ENCODE measurements at places on chromosomes 1 and 21.

DNA sequence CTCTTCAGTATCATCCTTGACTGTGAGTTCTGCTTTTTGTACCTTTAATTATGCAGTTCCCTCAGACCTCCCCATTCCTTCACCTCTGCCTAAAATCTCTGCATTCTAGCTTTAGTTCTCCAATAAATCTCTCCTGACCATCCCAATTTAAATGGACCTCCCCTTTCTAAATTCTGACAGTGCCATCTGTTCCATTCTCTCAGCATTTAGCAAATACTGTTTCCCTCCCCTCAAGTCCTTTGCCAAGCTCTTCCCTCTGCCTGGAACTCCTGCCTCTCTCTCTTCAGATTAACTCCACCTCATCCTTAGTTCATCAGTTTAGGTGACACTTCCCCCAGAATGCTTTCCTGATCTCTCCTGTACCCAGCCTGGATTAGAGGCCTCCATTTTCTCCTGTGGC lies 54.0 kb upstream of the JUN start:
- DNase-seq: no peak

DNA sequence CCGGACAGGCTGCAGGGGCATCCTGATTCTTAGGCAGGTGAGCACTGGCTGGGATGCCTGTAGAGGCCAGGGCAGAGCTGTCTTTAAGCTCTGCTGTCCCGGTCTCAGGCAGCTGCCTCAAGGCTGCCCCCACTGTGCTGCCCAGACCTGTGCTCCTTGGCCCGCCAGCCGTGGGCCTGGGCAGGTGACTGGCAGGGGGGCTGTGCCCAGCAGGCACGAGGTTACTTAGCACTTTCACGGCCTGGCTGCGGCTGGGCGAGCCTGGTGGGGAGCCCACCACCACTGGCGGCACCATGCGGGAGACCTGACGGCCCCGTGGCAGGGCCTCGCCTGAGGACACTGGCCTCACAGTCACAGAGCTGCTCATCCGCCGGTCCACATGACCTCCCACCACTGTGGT lies 8.2 kb downstream of the CRYBG2 start:
- no peak for DNase-seq

DNA sequence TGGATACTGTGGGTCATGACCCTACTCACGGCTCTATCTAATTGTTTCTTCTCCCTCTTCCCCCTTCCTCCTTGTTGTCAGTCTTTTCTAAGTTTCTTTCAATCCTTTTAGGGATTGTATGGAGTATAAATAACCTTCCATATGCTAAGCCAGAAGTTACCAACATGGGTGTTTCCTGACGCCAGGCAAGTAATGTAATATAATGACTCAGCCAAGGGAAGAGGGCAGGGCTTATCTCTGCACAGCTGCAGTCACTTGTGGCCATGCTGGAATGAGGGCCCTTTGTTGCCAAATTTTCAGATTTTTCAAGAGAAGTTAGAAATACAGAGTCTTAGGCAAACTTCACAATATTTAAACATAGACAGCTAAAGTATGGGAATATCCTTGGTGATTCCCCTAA lies 194.6 kb downstream of the ST6GALNAC3 start:
- DNase-seq: peak; percentile 79

DNA sequence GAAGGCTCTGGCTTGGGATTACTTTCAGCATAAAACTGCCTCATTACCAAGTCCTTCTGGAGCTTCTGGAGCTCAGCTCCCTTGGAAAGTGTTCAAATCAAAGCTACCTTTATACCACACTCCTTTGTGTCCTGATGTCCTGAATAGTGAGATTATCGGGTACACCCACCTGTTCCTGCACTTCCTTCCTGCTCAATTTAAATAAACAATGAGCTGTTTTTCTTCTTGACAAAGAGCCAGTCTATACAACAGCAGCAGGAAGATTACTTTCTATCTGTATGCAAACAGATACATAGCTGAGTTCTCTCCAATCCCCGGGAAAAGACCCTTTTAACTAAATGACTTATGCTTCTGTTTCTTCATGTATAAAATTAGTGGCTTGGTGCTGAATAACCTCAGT lies 258.0 kb upstream of the FMN2 start:
- DNase-seq: no peak

DNA sequence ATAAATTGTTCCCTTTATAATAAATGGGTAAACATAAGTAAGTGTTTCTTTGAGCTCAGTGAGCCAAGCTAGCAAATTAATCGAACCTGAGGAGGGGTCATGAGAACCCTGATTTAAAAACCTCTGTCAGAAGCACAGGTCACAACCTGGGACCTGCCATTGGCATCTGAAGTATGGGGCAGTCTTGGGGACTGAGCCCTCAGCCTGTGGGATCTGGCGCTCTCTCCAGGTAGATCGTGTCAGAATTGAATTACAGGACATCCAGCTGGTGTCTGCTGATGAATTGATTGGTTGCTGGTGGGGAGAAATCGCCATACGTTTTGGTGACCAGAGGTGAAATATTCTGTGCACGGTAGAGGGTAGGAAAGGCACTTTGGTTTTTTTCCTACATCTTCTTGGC lies 17.5 kb downstream of the UCK2 start:
- no peak for DNase-seq

- DNase-seq: peak; percentile 79
These were observed 66.4 kb upstream of the BTG3 start for GRCh38 chr21:17679002-17679600.

DNA sequence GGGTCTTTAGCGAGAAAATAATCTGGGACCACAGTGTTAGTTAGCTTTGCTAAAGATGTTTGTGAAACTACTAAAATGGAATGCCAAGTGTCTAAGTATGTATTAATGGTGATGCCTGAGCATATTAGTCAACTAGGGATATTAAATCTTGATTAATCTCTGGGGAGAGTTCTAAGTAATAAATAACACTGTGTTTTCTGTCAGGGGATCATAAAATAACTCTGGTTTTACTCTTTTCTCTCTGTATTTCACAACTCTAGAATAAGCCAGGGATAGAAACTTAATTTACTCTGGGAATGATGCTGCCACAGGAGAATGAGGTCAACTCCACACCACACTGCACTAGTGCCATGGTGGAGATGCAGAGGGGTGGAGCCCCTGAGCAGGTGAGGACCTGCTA lies 399.2 kb downstream of the PTBP2 start:
- no peak for DNase-seq

- no peak for DNase-seq
These were observed 23.1 kb downstream of the MTF2 start for GRCh38 chr1:93102142-93102541.

GRCh38 chr1:41500378-41500777 lies 15.9 kb upstream of the EDN2 start:
- peak; percentile 74 for DNase-seq

DNA sequence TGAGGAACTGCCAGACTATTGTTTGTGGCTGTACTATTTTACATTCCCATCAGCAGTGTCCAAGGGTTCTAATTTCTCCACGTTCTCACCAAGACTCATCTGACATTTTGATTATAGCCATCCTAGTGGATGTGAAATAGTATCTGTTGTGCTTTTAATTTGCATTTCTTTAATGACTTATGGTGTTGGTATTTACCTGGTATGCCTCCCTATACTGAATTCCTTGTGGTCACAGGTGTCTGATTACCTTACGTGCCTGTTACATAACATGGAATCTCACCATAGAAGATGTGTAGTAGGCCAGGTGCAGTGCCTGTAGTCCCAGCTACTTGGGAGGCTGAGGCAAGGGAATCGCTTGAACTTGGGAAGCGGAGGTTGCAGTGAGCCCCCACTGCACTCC lies 13.5 kb downstream of the ZYG11A start:
- no peak for DNase-seq

DNA sequence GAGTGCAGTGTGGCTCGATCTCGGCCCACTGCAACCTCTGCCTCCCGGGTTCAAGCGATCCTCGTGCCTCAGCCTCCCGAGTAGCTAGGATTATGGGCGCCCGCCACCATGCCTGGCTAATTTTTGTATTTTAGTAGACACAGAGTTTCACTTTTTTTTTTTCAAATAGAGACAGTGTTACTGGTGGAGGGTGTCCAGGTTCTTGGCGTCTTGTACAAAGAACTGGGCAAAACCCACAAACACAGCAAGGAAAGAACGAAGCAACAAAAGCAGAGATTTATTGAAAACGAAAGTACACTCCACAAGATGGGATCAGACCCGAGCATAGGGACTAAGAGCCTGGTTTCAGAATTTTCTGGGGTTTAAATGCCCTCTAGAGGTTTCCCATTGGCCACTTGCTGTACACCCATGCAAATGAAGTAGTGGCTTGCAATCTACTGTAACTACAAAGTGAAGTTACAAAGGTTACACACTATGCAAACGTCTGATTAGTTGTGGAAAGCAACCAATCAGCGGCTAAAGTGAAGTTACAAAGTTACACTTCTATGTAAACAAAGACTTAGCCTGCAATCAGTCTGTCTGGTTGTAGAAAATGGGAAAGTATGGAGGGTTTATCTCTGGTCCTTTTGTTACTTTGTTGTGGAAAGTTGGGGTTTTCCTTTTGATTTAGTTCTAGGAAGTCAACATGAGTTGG lies 199.1 kb downstream of the DYRK1A start:
- DNase-seq: peak; percentile 74

DNA sequence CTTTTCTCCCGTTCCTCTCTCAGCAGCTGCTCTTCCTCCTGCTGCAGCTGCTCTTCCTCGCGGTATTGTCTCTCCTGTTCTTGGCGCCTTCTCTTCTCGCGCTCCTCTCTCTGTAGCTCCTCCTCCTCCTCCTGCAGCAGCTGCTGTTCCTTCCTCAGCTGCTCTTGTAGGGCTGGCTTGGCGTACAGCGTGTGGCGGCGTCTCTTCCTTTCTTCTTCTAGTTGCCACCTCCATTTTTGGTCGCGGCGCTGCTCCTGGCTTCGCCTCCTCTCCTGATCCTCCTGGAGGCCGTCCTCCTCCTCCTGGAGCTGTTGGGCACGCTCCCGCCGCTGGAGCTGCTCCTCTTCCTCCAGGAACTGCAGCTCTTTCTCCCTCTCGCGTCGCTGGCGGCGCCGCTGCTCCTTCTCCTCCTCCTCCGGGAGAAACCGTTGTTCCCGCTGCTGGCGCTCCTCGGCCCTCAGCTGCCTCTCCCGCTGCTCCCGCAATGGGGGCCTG lies 4.8 kb downstream of the TCHH start:
- DNase-seq: peak; percentile 67

DNA sequence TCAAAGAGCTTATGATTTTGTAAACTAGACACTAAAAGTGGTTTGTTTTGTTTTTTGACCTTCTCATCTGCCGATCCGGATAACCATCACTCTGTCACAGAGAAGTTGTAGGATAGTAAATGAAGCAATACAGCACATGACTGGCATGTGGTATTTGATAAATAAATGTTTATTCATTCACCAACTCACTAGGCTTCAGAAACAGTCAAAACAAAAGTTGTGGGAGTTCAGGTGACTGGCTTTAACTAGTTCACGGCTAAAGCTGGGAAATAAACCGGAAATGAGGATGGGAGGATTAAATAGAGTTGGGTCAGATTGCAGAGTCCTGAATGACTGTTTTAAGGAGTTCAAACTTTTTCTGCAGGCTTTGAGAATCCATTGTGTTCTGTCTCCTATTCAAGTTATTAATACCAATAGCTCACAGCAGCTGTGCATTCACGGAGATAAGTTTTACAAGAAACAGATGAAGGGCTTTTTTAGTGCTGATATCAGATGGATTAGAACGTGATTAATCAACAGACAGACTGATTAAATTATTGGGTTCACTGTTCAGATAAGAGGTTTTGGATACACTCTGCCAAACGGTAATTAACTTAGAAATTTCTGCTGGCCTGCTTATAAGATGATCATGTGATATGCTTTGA lies 463.3 kb downstream of the DPYD start:
- no peak for DNase-seq

DNA sequence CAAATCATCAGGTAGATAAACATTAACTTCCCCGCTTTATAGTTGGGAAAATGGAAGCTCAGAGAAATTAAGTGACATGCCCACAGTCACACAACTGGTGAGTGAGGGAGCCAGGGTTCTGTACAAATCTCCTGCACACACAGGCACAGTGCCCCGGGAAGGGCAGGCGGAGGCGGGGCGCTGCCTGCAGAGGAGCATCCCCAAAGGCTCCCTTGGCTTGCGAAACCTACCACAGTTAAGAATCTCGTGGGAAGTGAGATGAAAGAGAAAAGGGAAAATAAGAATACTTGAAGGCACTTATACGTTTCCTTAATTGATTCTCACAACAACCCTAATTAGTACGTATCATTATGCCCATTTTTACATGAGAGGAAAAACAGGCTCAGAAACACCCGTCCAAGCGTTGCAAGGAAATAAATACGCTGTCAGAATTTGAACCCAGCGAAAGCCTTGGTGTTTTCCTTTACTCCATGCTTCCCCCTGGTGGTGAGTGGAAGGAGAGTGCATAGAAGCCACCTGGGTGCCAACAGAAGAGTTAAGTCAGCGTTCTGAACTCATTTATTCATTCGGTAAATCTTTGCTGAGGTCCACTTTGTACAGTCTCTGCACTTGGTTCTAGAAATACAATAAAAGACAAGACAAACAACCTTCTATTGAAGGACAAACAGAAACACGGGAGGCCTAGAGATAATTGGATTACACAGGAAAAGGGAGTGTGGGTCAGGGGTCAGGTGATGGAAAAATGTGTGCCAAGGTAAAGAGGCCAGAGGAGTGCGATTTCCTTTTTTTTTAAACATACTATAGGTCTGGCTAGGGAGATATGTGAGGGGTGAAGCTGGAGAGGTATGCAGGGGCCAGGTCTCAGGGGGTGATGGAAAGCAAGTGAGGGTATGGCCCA lies 28.4 kb downstream of the ACP6 start:
- peak; percentile 73 for DNase-seq

GRCh38 chr21:42388740-42389448 lies 7.0 kb downstream of the TMPRSS3 start:
- DNase-seq: no peak

DNA sequence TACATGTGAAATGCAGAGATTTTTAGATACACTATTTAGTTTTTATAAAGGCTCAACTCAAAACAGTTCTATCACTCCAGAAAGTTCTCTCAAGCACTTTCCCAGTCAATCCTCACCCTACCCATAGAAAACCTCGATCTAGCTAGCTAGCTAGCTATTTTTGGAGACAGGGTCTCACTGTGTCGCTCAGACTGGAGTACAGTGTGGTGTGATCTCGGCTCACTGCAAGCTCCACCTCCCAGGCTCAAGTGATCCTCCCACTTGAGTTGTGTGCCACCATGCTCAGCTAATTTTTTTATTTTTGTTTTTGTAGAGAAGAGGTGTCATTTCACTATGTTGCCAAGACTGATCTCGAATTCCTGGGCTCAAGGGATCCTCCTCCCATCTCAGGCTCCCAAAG lies 236.9 kb downstream of the RERE start:
- no peak for DNase-seq

Data from GM23248 (cell line).